ENCODE measurements at places on chromosomes 11 and 22.
A peak's percentile ranks its signal among the peaks of the same experiment; 100 is the strongest.

- no peak for DNase-seq
Measured at GRCh38 chr11:34860034-34860433, 56.1 kb downstream of the APIP start.

GRCh38 chr11:7643314-7643713 is 30.0 kb downstream of the CYB5R2 start:
- DNase-seq, result no peak

DNA sequence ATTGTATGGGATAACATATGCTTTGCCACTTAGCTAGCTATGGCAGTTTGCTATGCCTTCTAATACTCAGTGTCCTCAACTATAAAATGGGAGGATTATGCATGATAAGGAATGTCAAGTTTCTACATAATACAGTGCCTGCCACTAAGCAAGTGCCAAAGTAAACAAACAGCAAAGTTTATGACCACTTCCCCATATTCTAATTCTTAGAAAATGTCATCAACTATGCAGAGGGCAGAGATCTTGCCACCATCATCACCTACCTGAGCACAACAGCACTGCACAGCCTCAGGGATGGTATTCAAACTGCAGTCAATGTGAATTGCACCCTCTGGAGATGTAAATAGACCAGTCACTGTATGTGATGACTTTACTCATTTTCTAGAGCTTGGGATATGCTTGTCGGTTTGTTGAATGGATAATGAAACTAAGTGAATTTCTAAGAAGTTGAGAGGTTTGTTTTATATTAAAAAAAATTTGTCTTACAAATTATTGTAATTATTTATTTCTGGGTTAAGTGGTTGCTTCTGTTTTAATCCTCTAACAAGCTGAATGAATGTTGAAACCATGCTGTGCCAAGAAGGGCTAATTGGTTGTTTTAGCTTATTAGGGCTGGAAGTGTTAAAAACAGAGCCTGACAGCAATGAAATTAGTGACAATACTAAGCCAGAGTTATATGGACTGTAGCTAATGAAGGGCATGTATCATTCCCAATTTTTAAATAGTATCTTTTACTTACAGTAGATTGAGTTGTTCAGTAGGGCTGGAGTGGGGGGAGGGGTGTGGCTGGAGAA is 398.4 kb downstream of the CNTN5 start:
- DNase-seq, result no peak

GRCh38 chr11:30936491-30936890 is 350.3 kb upstream of the MPPED2 start:
- no peak for DNase-seq

DNA sequence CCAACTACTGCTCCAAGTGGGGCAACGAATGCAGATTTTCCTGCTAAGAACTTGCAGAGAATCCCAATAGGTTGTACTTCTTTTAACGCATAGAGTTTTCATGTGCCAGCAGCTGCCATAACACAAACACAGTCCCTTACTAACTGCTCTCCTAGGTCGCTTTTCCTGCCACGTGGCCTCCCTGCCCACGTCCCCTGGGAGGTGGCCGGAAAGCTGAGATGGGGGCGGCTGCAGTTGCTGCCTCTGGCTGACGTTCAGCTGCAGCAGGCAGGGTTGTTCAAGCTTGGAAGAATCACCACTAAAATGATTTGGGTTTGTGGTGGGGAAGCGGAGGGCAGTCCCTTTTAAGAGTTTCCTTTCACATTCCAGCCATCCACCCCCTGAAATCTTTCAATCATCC is 39.3 kb downstream of the ZNF202 start:
- DNase-seq, result no peak

DNA sequence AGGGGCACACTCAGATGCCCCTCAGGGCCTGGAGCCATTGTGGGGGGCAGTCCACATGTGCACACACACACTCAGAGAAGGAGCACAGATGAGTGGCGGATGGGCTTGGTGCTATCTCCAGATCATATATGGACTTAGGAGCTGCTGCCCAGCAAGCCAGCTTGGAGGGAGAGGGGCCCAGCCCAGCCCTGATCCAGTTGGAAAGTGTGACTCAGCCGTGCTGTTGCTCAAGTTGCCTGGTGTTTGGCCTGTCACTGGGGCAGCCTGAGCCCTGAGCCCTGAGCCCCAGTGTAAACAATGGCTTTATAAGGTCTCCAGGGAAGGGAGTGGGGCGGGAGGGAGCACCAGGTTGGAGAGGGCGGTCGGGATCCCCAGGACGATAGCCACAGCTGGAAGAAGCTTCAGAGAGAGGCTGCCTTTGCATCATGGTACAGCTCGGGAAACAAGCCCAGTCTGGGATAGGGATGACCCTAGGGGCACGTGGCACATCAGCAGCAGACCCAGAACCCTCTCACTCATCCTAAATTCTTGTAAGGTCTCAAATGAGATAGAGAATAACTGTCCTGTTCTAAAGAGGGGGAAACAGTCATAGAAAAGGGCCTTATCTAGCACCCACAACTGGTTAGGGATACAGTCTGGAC is 4.8 kb downstream of the SELENOM start:
- no peak for DNase-seq

GRCh38 chr11:12674936-12675696 is 895 bp downstream of the TEAD1 start:
- DNase-seq, result no peak

DNA sequence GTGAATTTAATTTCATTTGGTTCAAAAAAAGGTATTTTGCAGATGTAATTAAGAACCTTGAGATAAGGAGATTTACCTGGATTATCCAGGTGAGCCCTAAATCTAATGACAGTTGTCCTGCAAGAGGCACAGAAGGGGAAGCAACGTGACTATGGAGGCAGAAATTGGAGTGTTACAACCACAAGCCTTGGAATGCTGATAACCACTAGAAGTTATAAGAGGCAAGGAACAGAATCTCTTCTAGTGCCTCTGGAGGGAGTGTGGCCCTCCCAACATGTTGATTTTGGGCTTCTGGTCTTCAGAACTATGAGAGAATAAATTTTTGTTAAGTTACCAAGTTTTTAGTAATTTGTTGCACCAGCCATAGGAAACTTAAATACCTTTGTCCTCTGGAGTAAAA is 32.8 kb downstream of the RRM1 start:
- no peak for DNase-seq

- DNase-seq, result no peak
Measured at GRCh38 chr22:25221790-25222189, 2.4 kb downstream of the CRYBB2 start.

GRCh38 chr11:79413268-79413667 is 27.6 kb downstream of the TENM4 start:
- DNase-seq, result peak; percentile 31

GRCh38 chr11:15493921-15494620 is 379.3 kb downstream of the INSC start:
- DNase-seq, result no peak

- no peak for DNase-seq
Measured at GRCh38 chr11:69041516-69041915, 7.2 kb upstream of the TPCN2 start.

DNA sequence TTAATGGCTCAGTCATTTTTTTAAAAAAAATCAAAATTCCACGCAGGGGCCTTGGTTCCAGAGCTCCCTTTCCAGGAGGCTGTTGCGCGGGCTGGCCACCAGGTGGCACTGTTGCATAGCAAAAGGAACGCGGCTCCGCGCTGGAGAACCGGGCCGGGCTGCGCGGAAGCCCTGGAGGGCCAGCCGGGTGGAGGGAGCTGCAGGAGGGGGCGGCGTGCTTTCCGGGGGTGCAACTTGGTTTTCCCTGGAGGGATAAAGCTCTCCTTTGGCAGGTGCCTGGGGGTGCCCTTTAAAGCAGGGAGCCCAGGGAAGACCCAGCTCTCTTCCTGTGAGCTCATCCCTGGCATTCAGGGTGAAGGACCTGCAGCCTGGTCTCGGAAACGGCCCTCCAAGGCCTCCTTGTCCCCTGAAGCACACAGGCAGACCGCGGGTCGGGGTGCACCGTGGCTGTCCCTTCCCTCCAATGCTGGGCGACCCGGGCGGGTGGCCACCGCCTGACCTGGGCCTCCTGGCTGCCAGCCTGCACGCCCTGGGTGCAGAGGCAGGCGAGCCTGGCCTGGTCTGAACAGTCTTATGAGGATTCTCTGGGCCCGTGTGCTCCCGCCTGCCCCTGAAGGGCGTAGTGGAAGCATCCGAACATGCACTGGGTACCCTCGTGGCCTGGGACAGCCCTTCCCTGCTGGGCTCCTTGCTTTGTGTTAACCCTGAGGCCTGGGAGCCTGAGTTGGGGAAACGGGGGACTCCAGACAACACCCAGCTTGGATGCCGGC is 23.4 kb downstream of the KRTAP5-5 start:
- DNase-seq, result peak; percentile 95

GRCh38 chr11:134529212-134530096 is 117.4 kb upstream of the B3GAT1 start:
- no peak for DNase-seq

GRCh38 chr11:126494831-126495230 is 139.3 kb downstream of the ST3GAL4 start:
- no peak for DNase-seq

DNA sequence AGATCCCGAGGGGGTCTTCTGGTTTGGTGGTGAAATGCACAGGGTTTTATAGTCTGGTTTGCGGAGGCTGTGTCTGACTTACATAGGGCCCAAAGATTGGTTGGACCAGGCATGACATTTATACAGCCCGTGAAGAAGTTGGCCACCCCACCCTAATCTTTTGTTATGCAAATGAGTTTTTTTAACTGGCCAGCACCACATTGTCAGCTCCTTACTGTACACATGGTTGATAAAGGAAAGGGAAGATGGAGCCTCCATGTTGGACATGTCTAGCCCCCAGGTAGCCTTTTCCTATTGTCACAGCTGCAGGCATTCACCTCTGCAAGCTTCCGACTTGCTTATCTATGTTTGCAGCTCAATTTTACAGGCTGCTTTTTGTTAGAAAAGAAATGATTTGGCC is 70.1 kb downstream of the WT1 start:
- DNase-seq, result no peak

DNA sequence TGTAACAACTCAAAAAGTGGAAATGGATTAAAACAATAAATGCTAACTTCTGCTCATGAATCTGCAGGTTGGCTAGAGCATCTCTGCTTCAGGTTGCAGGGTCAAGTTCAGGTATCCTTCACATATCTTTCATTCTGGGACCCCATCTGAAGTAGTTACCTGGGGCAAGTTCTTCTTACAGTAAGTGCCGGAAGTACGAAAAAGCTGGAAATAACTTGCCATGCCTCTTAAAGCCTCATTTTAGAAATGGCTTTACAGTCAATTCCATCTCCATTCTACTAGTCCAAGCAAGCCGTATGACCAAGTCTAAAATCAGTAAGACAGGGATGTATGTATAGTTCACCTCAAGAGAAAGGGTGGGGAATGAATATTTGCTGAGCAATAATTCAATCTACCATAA is 93.7 kb downstream of the FCHSD2 start:
- DNase-seq, result no peak

DNA sequence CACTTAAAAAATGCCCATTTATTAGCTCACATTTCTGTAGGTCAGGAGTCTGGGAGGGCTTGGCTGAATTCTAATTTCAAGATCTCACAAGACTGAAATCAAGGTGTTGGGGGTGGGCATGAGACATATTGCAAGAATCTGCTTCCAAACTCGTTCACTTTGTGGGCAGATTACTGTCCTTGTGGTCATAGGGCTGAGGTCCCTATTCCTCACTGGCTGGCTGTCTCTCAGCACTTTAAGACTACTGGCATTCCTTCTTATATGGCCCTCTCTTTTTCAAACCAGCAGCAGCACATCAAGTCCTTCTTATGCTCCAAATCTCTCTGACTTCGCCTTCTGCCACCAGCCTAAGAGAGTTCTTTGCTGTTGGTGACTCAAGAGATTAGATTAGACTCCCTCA is 27.8 kb upstream of the MYOD1 start:
- no peak for DNase-seq

DNA sequence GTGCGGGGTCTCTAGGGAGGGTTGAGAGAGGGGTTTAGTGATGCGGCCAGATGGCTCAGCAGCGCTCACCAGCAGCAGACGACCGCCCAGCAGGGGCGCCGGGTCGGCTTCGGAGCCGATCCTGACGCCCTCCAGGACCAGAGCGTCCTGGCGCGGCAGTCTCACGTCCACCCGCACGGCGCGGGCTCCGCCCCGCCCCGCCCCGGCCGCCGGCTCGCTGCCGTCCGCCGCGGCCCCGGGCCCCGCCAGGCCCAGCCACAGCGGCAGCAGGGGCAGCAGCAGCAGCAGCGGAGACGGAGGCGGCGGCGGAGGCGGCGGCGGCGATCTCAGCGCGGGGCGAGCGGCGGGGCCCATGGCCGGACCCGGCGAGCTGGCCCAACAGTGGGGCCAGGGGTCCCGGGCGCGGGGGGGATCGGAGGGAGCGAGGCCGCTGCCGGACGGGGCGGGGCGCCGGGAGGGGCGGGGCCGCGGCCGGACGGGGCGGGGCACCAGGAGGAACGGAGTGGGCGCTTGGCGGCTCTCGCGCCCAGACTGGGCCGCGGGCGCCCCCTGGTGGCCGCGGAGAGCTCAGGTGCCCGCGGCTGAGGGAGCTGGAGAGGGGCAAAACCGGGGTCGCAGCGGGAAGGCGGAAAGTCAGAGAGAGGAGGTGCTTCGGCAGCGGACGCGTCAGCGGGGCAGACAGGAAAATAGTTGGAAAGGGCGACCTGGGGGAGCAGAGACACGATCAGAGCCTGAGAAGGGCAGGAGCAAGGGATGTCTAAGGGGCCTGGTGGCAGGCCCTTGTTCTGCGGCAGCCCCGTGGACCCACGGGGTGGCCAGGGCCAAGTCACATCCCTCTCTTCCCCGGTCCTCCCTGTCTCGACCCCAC is at the start of gene RNF215:
RNF215 (minus strand) TSS at position 452 of the 868 bp plus-strand sequence; CDS start at position 354, 98 bp downstream.
- DNase-seq, result peak; percentile 87

DNA sequence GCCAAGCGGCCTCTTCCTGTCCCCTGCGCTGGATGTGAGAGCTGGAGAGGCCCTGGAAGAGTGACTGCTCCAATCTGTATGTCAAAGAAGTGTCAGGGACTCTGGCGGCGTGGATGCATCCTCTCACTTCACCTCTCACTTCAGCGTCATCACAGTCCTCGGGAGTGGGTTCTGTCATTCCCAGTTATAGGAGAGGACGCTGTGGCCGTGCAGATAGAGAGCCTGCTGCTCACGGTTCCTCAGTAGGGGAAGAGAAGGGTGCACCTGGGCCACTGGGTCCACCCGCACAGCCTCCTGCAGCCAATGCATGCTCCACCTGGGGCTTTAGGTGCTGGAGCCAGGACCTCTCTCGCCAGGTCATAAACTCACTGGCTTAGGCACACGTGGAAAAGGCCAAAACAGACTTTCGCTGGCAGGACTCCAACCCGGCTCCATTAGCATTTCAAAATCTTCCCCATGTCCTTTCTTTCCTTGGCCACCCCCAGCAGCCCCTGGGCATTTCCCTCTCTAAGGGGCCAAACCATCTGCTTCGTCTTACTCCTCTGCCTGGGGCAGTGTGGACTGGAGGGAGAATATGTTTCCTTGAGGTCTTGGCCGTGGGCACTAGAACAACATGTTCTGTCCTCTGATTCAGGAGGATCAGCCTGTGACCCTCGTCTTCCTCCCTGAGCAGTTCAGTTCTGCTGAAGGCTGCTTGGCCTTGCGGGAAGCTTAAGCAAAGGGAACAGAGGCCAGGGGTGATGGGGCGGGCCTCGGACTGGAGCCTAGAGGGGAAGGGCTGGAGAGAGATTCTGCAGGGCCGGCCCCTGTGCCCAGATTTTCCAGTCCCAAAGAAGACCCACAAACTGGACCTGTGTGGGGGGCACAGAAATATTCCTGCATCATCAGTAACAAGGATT is 57.8 kb downstream of the ST14 start:
- DNase-seq, result no peak

- DNase-seq, result peak; percentile 22
Measured at GRCh38 chr11:22787551-22788162, 41.9 kb downstream of the SVIP start.

GRCh38 chr22:44623771-44624510 is 78.1 kb upstream of the PRR5 start:
- peak; percentile 38 for DNase-seq

GRCh38 chr11:86370171-86370570 is 4.5 kb upstream of the CCDC81 start:
- DNase-seq, result no peak
